ENCODE measurements at places on chromosomes 3 and 15.

DNA sequence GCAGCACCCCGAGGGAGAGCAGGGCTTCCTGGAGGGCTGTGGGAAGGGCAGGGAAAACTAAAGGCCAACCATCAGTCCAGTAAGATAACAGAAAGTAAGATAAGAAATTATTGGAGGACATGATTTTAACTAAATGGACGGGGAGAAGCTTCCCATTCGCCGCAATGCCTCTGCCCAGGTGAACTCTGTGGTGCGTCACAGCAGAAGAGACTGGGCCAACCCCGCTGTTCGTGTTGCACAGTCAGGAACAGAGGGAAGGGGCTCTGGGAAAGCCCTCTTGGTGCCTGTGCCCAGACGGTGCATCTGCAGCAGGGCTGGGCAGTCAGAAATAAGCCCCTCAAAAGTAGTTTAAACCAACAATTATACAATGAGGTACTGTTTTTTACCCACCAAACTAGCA, 284.1 kb downstream of the OCA2 start:
- DNase-seq: no peak

DNA sequence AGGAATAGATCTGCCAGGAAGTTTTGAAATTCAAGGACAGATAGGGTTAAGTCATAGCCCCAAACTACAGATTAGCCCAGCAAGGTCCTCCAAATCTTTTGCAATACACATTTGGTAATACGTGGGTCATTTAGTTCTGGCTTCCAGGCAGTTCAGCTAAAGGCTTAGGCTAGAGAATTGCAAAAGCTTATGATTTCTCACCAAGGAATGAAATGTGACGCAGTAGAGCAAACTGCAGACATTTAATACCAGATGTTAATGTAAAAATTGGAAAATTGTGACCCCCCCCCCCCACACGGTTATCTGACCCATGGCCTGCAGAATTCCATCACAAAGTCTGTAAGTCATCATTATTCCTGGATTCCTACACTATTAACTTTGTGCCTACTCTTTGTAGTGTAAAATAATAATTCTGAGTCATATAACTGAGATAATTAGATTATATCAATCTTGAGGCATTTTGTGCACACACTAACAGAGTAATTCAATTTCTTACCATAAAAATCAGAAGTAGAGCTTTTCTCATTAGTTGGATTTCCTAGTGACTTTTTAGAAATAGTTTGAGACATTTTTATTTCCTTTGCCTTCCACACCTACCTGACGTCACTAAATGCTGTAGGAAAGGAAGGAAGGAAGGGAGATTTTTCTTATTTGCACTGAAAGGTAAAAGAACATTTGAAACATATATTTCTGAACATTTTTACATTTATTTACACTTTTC, 235.2 kb downstream of the DTWD1 start:
- DNase-seq: peak; percentile 96

GRCh38 chr3:38019658-38020341, 9.6 kb downstream of the PLCD1 start:
- DNase-seq: no peak

DNA sequence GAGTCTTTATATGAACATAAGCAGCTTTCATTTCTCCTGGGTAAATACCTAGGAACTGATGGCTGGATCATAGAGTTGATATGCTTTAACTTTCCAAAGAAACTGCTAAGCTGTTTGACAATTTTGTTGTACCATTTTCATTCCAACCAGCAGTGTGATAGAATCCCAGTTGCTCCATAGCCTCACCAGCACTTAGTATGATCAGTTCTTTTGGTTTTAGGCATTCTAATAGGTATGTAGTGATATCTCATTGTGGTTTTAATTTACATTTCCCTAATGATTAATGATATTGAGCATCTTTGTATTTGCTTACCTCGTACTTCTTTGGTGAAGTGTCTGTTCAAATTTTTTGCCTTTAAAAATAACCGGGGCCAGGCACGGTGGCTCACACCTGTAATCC, 38.4 kb upstream of the SMAD6 start:
- DNase-seq: no peak

DNA sequence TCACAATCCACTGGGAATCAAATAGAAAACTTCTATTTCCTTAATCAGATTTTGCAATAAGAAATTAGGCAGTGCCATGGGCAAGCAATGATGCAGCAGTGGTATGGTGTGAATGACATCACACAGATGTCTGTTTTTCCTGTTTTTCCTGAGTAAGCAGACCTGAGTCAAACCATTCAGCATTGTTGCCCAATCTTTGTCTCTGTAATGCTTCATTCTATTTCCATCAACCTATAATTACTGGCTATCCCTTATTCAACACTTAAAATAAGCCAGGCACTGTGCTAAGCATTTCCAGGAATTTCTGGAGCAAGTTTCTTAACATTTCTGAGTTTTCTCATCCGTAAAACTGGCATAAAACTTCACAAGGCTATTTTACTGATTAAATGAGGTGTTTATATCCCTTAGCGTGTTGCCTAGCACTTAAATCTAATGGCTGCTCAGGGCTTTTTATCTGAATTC, 11.3 kb upstream of the OXSR1 start:
- DNase-seq: no peak

DNA sequence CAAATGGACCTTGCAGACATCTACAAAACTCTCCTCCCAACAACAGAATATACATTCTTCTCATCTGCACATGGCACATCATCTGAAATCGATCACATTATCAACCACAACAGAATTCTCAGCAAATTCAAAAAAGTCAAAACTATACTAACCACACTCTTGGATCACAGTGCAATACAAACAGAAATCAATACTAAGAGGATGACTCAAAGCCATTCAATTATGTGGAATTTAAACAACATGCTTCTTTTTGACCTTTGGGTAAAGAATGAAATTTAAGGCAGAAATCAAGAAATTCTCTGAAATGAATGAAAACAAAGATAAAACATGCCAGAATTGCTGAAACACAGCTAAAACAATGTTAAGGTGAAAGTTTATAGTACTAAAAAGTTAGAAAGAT, 358.1 kb downstream of the NSUN3 start:
- no peak for DNase-seq

DNA sequence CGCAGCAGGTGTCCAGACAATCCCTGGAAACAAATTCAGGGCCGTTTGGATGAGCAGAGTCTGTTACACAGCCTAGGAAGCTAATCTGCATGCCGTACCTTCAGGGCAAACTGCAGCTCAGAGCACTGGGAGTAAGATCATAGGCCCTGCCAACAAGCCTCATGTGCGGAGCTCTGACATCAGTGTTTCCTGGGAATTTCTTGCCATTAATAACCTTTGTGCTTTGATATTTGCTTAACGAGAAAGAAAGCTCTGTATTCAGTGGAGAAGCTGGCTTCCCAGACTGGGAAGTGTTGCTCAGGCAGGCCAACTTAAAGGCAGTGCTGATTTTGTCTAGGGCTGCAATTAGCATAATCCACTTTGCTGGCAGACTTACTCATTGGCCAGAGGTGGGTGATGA, 116.1 kb upstream of the KLHL25 start:
- no peak for DNase-seq

All from fibroblast of the conjunctiva (primary cell).